SJSA1 (cell line): ENCODE measurements at places on chromosomes 1 and 21.

DNA sequence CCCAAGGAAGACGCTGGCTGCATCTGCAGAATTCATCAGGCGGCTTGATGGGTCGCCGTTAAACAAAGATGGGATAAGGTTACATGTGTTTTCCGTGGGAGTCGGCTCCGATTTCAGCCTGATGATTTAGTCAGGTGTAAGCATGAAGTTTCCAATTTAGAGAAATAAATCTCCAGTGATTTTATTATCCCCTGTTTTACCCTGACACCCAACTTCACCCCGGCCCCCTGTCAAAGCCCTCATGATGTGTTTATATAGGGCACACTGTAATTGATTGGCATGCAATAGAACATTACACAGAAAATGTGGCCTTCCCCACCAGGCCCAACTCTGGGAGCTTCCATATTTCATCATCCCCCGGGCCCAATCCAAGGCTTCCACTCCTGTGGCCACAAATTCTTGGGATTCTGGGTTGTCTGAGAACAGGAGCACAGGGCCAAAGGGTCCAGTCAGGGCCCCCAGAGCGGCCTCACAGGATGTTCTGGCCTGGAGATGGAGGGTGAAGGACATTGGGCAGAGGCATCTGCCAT lies 72.5 kb downstream of the FOXD2 start:
- DNase-seq: no peak

GRCh38 chr1:84525779-84526178 lies 19.4 kb upstream of the GNG5 start:
- DNase-seq: no peak

DNA sequence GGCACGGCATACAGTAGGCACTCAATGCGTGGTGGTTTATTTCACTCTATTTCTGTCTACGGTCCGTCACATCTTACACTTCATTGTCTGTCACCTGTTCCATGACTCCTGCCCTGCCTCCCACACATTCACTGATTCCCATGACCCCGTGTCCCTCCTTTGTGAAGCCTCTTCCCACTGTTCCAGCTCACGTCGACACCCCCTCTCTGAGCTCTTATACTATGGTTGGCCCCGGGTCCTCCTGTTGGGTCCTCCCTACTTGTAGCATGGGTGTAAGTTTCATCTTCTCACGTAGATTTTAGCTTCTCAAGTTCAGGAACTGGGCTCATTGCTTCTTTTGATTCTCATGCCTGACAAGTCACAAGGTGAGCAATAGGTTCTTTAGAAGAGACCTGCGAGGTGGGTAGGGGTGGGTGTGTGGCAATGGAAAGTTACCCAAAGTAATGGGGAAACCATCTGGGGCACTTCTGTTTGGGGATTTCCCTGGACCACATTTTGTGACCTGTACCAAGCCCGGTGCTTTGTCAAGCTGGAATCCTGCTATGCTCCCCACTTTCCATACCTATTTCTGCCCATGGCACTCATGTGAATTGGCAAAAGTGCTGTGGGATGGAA lies 22.1 kb upstream of the IL10 start:
- DNase-seq: no peak

GRCh38 chr1:161421456-161421855 lies 53.8 kb upstream of the CFAP126 start:
- DNase-seq: no peak

- no peak for DNase-seq
Observed at GRCh38 chr1:159144571-159144970, 26.8 kb upstream of the CADM3 start.
